ENCODE measurements at places on chromosomes 7 and 10.

GRCh38 chr10:12491491-12491890 is 142.1 kb downstream of the CAMK1D start:
- no peak for DNase-seq

GRCh38 chr10:23371073-23371472 is 26.5 kb upstream of the C10orf67 start:
- no peak for DNase-seq

DNA sequence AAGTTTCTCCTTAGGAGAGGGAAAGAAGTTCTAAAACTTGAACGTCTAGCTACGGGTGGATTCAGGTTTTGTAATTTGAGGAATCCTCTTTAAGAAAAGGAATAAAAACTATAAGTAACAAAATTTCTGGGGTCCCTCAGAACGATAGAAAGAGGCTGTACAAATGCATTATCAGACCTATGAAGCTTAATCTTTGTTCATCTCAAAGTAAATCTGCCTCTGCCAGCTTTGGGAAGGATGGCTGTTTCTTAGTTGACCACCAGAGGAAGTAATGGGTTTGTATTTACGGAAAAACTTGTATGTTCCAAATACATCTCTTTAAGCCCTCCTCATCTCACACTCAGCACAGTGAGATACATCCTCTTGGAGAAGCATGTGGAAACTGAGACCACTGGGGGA is 864 bp downstream of the PSTK start:
- DNase-seq, result no peak

- DNase-seq, result no peak
Observed at GRCh38 chr10:72121389-72121788, 33.0 kb upstream of the SPOCK2 start.

DNA sequence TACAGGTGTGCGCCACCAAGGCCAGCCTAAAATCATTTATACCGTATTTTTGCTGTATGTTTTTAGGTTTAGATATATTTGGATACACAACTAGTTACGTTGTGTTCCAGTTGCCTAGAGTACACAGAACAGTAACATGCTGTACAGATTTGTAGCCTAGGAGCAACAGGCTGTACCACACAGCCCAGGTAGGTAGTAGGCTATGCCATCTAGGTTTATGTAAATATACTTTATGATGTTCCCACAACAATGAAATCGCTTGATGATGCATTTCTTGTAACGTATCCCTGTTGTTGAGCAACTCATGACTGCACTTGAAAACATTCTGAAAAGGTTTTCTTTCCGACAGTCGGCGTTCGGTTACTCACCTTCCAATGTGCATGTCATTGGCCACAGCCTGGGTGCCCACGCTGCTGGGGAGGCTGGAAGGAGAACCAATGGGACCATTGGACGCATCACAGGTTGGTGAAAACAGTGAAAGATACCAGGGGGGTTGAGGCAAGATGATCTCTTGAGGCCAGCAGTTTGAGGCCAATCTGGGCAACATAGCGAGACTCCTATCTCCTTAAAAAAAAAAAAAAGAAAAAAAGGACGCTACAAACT is 7.7 kb downstream of the PNLIP start:
- DNase-seq, result no peak

DNA sequence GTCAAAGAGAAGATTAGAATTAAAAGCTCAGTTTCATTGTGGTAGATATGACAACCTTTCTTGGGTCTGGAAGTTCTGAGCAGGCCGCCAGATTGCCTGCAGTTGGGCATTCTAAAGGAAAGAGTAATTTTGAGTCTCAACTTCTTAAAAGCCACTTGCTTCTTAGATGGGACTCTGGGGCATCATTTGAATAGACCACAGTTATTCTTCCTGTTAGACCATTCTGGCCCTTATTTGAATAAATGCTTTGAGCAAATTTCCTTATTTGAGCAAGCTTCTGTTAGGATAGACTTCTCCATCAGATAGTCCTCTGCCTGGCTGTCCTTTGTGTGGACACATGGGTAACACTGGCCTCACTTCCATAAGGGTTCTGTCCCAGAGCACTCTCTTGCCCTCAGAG is 40.2 kb downstream of the SND1 start:
- DNase-seq, result no peak

DNA sequence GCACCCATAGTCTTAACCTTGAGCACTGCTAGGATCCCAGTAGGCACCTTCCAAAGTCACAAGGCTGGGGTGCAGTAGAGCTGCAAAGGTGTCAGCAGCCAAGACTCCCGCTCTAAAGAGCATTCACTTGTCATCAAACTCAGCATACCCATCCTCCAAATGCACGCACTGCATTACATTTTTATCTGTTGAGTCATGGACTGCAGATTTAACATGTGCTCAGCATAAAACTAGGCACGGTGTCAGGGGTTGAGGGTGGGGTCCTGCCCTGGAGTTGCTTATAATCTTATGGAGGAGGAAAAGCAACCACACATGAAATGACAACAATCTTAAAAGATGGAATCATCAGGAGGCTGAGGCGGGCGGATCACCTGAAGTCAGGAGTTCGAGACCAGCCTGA is 102.6 kb downstream of the PARP12 start:
- DNase-seq, result no peak

- no peak for DNase-seq
Observed at GRCh38 chr10:33594475-33594874, 260.0 kb upstream of the NRP1 start.

- no peak for DNase-seq
Observed at GRCh38 chr10:43360086-43360485, 11.3 kb upstream of the FXYD4 start.

GRCh38 chr7:129122751-129123509 is 21.6 kb upstream of the TSPAN33 start:
- no peak for DNase-seq

- DNase-seq, result no peak
Observed at GRCh38 chr10:98269435-98269912, 1.5 kb upstream of the LOXL4 start.

DNA sequence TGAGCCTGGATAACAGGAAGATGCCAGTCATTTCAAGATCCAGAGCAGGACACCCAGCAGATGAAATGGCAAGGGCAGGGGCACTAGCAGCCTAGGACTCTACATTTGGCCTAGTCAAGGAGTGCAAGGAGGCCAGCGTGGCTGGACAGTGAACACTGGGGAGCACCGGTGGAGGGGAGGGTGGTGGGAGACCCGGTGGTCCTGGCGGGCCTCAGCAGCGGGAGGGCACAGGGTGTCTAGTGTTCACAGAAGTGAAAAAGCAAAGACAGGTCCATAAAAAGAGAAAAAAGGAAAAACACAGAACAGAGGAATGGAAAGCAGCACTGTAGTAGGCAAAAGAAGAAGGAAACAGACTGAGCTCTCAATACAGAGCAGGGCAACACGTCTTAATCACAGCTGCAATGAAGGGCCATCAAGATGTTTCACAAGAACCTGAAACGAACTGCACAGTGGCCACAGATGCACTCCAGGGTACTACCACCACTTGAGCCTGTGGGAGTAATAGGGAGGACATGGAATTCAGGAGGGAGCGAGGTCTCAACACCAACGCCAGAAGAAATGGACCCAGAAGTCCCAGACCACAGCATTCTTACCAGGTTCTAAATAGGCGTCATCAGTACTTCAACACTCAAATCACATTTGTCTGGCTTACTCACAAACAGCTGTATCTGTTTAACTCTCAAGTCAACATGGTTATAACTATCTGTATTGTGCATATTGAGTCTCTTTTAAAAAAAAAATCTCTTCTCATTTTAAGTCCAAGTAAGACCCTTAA is 573.7 kb downstream of the PARD3 start:
- DNase-seq, result no peak

DNA sequence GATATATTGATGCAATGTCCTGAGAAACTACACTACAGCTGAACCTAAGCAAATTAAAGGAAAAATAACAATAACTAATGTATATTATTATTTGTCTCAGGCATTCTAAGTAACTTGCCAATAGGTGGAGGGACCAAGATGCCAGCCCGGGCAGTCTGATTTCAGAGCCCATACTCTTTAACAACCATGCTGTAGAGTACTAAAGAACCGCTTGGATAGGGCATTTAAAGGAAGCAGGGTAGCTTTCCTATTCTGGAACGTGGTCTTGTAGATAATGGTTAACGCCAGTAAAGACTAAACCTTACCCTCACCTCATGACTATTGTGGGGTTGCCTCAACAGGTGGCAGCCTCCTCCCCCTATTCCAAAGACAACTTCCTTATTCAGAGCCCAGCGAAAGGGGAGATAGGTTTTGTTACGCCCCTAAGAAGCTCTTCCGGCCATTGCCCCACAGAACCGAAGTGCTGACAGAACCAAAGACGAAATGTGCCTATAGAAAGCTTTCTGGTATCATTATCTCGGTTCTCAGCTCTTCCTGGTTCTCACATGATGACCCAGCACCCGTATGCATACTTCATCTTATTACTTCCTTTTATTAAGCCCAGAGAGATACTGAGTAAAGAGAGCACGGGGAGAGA is 707 bp upstream of the C1GALT1 start:
- peak; percentile 38 for DNase-seq

- DNase-seq, result no peak
Observed at GRCh38 chr10:71243756-71244395, 31.5 kb downstream of the UNC5B start.

DNA sequence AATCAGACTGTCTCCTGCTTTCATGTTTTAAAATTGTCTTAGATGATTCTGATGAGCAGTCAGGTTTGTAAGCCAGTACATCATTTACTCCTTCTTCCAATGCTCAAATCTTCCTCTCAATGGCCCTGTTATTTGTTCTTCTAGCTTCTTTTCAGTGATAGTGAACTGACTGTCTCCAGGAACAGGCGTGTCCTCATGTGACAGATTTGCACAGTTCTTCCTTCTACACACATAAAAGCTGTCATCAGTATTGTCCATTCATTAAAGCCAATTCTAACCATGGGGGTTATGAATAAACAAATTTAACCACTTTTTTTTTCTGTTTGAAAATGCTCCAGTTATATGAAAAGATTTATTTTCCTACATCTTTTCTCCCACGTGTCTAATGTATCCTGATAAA is 308.7 kb upstream of the SORCS1 start:
- DNase-seq, result no peak

GRCh38 chr10:60660625-60661024 is 117.7 kb upstream of the CDK1 start:
- DNase-seq, result no peak

GRCh38 chr7:152382244-152382643 is 53.6 kb downstream of the KMT2C start:
- no peak for DNase-seq

DNA sequence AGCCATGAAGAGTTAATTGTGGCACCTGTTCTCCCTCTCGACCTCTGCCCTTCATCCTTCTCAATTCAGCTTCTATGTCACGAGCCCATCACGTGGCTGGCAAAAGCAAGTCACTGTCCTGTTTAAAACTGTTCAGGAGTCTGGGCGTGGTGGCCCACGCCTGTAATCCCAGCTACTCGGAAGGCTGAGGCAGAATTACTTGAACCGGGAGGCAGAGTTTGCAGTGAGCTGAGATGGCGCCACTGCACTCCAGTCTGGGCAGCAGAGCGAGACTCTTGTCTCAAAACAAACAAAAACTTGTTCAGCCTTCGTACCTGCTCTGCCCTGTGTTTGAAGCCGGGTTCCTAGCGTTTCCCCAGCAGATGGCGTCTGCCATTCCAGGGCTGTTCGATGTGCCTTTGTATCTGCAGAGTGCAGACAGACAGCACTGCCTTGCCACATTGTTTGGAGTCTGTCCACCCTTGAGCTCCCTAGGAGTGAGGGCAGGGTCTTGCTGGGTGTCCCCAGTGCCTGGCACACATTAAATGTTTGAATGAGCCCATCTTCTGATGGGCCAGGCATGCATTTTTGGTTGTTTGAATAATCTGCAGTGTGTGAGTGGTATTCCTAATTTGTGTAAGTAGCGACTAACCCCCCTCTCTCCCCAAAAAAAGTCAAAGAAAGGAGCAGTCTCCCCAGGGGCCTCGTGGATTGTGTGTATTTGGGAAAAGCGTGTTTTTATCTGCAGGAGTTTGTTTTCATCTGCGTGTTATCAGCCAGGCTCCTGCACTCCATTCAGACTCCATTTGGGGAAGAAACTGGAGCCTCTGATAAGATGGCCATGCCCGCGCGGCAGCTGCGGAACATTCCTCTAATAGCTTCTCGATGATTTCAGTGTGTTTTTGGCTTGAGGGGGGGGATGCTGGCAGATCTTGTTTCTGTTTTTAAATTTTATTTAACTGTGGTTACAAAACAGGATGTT is 61.2 kb downstream of the DNAJB6 start:
- DNase-seq, result no peak

DNA sequence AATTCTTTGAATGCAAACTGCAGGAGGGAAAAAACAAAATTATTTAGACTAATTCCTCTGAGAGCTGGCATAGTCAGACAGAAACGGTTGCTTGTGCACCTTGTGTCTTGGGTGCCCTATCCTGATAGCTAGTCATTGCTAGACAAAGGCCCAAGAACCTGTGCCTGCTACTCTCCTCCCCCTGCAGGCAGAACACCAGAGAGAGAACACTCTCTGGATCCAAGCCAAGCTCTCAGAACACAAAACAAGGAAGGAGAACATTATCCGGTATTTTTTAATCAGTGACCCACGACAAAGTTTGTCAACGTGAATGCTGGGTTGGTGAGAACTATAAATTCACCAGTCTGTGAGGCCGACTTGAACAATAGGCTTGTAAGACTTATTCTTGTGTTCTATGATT is 18.8 kb upstream of the PPP1R9A start:
- no peak for DNase-seq

DNA sequence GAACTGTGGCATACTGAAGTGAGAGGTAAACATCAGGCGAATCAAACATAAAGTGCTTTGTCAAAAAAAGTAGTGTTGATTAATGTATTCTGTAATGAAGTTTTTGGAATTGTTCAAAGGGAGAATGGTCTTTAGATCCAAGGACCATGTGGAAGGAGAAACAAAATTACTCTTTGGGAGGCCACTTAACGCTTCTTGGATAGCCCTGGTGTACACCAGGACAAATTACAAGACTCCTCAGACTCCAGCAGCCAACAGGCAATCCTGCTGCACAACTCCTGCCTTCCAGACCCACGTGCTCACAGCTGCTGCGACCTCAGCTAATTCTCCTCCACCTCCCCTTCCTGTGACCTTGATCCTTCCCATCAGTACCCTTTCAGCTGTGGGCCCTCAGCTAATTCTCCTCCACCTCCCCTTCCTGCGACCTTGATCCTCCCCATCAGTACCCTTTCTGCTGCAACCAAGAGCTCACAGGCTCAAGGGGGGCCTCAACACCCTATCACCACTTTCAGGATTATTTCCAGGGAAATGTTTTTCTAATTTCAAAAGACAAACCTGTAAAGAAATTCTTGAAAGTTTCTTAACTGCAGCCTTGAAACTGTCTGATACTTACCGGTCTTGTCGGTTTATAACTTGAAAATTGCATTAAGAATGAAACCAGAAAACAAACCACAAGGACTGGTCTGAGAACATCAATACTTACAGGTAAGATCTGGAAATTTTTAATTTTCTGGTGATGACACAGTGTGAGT is 29.7 kb upstream of the DDC start:
- no peak for DNase-seq

GRCh38 chr10:71804077-71804476 is 30.8 kb upstream of the VSIR start:
- DNase-seq, result no peak

DNA sequence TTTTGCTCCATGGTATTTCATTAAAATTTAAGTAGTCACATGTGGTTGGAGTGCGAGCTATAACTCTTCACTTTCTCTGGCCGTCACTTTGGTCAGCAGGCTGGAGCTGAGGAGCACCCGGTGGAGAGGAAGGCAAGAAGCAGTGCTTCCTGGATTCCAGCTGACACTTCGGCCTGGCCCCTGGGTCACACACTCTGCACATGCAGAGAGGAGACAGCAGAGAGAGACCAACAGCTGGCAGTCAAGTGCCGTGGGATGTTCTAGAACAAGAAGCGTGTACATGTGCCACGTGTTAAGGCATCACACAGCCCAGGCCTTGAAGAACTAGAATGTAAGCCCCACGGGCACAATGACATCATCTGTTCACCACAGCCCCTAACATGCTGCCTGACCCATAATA is 30.1 kb downstream of the PSAP start:
- DNase-seq, result no peak
